ENCODE measurements at places on chromosomes 6 and 20.

DNA sequence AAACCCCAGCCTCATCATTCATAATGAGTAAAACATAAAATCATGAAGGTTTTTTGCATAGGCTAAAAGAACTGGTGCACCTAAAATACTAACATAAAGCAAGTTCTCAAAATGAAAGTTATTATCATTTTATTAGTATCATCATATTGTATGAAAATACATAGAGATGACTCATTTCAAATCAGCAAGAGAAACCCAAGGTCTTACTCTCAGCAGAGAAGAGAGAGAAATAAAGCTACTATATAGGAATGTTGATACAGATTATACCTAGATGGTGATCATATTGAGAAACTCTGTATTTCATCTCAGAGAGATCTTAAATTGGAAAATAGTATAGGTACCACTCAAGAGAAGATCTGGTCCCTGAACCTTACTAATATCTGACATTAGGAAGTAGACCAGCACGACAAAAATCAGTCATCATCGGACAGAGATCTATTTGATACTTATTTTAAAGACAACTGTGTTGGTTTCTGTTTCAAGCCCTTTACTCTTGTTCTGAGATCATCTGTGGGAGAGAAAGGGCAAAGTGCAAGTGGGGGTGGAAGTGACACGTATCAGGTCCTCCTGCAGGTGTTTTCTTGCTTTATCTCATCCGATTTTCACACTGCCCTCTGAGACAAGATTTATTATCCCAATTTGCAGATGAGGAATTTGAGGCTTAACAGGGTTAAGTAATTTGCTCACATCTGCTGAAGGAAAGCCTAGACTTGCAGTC lies 532.3 kb downstream of the MAFB start:
- no peak for DNase-seq

- no peak for DNase-seq
These were observed 20.1 kb upstream of the COL10A1 start for GRCh38 chr6:116145803-116146675.

DNA sequence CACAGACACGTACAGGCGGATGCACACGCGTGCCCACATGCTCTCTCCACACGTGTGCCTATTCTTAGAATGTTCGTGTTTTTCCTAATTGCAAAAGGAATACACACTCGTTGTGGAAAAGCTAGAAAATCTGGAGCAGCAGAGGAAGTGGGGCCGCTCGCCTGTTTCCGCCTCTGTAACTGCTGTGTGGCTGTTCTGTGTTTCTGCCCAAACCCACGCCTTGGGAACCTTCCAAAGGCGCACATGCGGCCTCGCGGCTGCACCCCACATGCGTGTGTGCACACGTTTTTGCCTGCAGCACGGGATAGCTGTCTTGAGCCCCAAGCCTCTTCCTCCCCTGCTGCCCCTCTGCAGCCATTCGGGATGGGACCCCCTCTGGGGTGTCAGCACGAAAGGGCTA lies 12.2 kb downstream of the SLC17A9 start:
- DNase-seq, result no peak

DNA sequence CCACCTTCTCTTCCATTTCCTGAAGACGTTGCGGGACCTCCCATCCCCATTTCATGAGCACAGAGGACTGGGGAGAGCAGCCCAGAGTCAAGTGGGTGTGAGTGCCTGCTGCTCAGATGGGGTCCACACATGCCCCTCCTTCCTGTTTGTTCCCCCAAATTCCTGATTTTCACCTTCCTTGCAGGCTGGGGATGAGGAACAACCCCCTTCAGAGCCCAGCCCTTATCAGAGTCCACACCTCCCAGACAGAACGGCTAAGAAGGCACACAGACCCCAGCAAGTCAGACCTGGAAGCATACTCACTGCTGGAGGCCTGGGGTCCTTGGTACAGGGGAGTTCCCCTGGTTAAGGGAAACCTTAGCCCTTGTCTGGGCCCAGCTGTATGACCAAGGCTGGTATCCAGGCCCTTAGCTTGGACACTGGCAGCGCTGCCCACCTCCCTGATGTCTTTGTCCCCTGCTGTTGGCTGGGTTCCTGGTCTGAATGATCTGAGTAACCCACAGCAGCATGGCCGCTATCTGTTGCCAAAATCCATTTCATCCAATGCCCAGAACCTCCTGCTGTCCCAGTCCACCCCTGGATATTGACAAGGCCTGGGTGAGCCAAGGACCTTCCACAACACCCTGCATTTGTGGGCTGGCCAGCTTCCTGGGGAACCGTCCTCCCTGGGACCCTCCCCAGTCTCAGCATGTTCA lies 230.9 kb downstream of the SYNDIG1 start:
- DNase-seq, result peak; percentile 85

GRCh38 chr6:170186941-170187668 lies 103.8 kb downstream of the DLL1 start:
- peak; percentile 29 for DNase-seq

DNA sequence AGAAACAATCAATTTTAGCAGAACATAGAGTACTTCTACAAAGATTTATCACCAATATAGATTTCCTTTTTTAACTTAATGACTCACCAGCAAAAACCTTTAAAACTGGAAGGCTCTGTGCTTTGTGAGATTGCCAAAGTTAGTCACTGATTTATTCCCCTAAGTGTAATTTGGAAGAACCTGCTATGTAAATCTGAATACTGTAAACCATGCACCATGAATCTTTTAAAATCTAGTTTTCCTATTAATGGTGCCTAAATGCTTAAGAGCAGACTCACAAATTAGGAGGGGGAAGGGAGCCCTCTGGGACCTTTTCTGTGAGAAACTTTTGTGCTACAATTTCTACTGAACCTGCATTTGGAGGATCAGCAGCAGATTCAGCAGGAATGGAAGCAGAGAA lies 57.8 kb upstream of the PNRC1 start:
- no peak for DNase-seq
